H1 (cell line): ENCODE measurements at places on chromosomes 2 and 18. TPM values are rescaled to one million over a fixed set of nuclear protein-coding genes. Genes with fewer than 3 reads are reported as not detected.

MRPS5 gene
- 36.7 and 38.3 TPM in 2 replicates for polyA plus RNA-seq

CMPK2 gene
- 0.46 and 0.53 TPM in 2 replicates for polyA plus RNA-seq

POTEC gene
- not detected in 2 replicates for polyA plus RNA-seq

GKN2 gene
- not detected in 2 replicates for polyA plus RNA-seq

RSAD2 gene
- not detected in 2 replicates for polyA plus RNA-seq

PCGF1 gene
- 12.1 and 23.7 TPM in 2 replicates for polyA plus RNA-seq

MDH1B gene
- polyA plus RNA-seq, result 0.89 and 1.5 TPM in 2 replicates

ITGA6 gene
- polyA plus RNA-seq, result 24.9 and 26.9 TPM in 2 replicates

GALNT3 gene
- polyA plus RNA-seq, result 1.8 and 3.4 TPM in 2 replicates

HMSD gene
- 0.91 and 1.3 TPM in 2 replicates for polyA plus RNA-seq

RGPD3 gene
- 0.05 and 0.08 TPM in 2 replicates for polyA plus RNA-seq

DHRS9 gene
- polyA plus RNA-seq, result not detected in 2 replicates

SNTG2 gene
- 6.6 TPM in 2 replicates for polyA plus RNA-seq

SLC38A11 gene
- not detected in 2 replicates for polyA plus RNA-seq

M1AP gene
- 4.8 and 6.6 TPM in 2 replicates for polyA plus RNA-seq

CHRND gene
- polyA plus RNA-seq, result 0.11 and 0.24 TPM in 2 replicates

SPP2 gene
- polyA plus RNA-seq, result not detected in 2 replicates

UGT1A10 gene
- not detected in 2 replicates for polyA plus RNA-seq

MYL1 gene
- not detected in 2 replicates for polyA plus RNA-seq

CCDC141 gene
- polyA plus RNA-seq, result 0.56 and 0.58 TPM in 2 replicates

TFCP2L1 gene
- polyA plus RNA-seq, result 1.5 and 4.0 TPM in 2 replicates

BCL2 gene
- polyA plus RNA-seq, result 0.59 and 0.75 TPM in 2 replicates

PRSS56 gene
- 0.03 and 0.11 TPM in 2 replicates for polyA plus RNA-seq

ALKAL2 gene
- 4.3 and 4.6 TPM in 2 replicates for polyA plus RNA-seq

OTX1 gene
- polyA plus RNA-seq, result 0.24 and 0.53 TPM in 2 replicates

HRH4 gene
- polyA plus RNA-seq, result 0.02 and 0.03 TPM in 2 replicates

STAT1 gene
- polyA plus RNA-seq, result 18.1 and 20.3 TPM in 2 replicates

TMEM247 gene
- not detected in 2 replicates for polyA plus RNA-seq

GDF7 gene
- 0.06 and 0.13 TPM in 2 replicates for polyA plus RNA-seq

LRATD1 gene
- polyA plus RNA-seq, result 1.2 and 1.5 TPM in 2 replicates

IL18RAP gene
- not detected in 2 replicates for polyA plus RNA-seq

ID2 gene
- polyA plus RNA-seq, result 163 and 214 TPM in 2 replicates

PCARE gene
- not detected in 2 replicates for polyA plus RNA-seq

PPP1R1C gene
- 1.3 TPM in 2 replicates for polyA plus RNA-seq

ROCK2 gene
- 1.7 and 2.7 TPM in 2 replicates for polyA plus RNA-seq

CEP68 gene
- polyA plus RNA-seq, result 24.7 and 35.5 TPM in 2 replicates

CCBE1 gene
- polyA plus RNA-seq, result 2.1 and 5.2 TPM in 2 replicates

TEX261 gene
- polyA plus RNA-seq, result 30.1 and 31.2 TPM in 2 replicates

DYNAP gene
- polyA plus RNA-seq, result 1.1 and 1.5 TPM in 2 replicates

AQP12A gene
- polyA plus RNA-seq, result not detected in 2 replicates

SFTPB gene
- not detected in 2 replicates for polyA plus RNA-seq

LRRTM4 gene
- polyA plus RNA-seq, result 2.7 and 3.6 TPM in 2 replicates

XIRP2 gene
- 0.02 TPM in 1 of 2 replicates, not detected in the other for polyA plus RNA-seq

BARD1 gene
- polyA plus RNA-seq, result 11.1 and 12.1 TPM in 2 replicates

TCF4 gene
- 57.8 and 59.3 TPM in 2 replicates for polyA plus RNA-seq

IWS1 gene
- polyA plus RNA-seq, result 15.9 and 18.4 TPM in 2 replicates

HOXD12 gene
- not detected in 2 replicates for polyA plus RNA-seq
